Glutamatergic neuron (in vitro differentiated cells): ENCODE measurements at places on chromosomes 13 and 19.

GRCh38 chr13:102374726-102375125, 27.1 kb downstream of the FGF14 start:
- DNase-seq: no peak

DNA sequence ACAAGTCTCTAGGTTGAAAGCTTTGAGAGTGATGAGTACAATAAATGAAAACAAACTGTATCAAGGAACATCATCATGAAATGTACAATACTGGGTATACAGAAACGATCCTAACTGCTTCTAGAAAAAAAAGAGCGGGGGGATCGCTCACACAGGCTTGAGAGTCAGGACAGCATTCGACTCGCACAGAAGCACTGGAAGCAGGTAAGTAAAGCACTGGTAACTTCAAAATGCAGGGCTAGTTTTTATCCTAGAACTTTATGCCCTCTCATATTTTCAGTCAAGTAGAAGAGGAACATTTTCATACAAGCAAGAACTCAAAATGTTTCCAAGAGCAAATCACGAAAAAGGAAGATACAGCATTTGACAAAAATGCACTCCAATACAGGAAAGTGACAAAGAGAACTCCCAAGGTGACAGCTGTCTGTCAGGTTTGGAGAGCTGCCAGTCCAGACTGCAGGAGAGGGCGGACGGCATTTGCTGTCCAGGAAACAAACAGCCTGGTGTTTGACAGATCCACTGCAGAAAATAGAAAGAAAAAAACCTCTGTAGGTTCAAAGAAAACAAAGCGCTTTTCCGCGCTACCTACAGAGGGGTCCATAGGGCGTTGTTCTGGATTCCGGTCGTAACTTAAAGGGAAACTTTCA, 58.2 kb upstream of the XPO4 start:
- DNase-seq: no peak

DNA sequence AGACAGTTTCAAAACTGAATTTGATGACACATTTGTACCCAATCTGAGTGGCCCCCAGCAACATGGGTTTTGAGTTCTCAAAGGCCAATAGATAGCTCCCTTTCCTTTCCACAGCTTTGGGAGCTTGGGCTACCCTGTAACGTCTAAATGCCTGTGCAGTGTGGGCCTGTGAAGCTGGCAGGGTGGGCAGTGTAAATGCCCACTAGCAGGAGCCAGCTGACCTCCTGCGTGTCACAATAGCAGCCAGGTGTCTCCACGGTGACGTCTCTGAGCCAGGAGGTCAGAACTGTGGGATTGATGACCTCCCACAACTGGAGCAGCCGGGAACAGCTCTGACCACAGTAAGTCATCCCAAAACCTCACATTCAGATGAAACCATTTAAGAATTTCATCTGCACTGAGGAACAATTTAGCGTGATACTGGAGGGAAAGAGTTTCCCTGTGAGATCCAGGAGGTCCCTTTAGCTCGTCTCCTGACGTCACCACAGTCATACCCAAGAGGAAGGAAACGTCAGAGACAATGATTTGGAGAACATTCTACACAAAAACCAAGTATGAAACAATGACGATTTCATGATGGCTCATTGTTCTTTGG, at the start of gene IPO5:
TSS of gene IPO5 (plus strand) at position 300 of the 595 bp plus-strand sequence. CDS start 23,022 bp downstream, outside the sequence.
- no peak for DNase-seq

DNA sequence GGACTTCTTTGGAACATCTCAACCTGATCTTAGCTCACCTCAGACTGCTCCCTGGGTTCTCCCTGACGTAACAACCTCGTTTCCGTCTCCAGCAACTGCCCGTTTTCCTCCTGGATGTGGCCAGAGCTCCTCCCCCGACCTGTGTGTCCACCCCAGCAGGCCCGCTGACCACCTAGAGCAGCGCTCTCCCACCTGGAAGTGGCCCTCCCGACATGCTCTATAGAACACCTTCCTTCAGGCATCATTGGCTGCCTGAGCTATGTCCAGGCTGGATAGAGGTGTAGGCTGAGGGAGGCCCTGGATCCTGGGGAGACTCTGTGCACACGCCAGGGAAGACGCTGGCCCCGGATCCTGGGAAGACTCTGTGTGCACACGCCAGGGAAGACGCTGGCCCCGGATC, 81.3 kb downstream of the TEX29 start:
- no peak for DNase-seq

DNA sequence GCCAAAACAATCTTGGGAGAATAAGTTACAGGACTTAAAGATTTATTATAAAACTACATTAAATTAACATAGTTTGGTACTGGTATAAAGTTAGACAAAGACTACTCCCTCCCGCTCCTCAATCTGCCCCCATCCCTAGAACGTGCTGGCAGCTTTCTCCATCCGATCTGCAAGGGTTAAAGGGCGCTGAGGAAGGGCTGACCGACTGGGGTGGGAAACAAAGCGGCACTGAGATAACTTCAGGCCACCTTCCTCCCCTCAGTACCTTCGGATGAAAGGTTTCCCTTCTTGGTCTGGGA, 790 bp upstream of the SUGT1 start:
- no peak for DNase-seq
